ENCODE measurements at places on chromosomes 4 and X.

GRCh38 chr4:183816882-183817509, 88.1 kb upstream of the STOX2 start:
- no peak for DNase-seq

DNA sequence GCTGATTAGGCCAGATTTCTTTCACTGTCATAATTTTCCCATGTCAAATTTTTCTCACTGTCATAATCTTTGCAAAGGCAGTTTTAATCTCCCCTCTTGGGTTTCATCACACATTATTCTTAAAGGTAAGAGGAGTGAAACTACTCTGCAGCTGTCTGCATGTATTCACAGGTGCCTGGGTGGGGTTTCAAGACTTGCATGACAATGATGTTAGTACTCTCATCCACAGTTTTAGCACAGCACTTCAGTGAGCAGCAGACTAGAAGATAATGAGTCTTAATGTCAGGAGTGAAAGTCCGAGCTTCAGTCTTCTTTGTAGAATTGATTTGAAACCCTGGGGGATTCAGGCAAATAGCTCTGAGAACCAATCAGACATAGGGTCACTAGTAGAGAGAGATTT, 182.5 kb upstream of the GALNT7 start:
- DNase-seq = no peak

GRCh38 chr4:41359836-41360213, 103.1 kb downstream of the UCHL1 start:
- DNase-seq = no peak

DNA sequence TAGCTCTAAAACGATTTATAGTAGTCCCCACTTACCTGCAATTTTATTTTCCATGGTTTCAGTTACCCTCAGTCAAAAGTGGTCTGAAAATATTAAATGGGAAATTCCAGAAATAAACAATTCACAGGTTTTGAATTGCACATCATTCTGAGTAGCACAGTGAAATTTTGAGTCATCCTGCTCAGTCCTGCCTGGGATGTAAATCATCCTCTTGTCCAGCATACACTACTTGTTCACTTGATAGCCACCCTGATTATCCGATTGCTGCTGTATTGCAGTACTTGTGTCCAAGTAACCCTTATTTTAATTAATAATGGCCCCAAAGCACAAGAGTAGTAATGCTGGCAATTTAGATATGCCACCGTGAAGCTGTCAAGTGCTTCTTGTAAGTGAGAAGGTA, 23.5 kb upstream of the BDH2 start:
- DNase-seq = no peak

DNA sequence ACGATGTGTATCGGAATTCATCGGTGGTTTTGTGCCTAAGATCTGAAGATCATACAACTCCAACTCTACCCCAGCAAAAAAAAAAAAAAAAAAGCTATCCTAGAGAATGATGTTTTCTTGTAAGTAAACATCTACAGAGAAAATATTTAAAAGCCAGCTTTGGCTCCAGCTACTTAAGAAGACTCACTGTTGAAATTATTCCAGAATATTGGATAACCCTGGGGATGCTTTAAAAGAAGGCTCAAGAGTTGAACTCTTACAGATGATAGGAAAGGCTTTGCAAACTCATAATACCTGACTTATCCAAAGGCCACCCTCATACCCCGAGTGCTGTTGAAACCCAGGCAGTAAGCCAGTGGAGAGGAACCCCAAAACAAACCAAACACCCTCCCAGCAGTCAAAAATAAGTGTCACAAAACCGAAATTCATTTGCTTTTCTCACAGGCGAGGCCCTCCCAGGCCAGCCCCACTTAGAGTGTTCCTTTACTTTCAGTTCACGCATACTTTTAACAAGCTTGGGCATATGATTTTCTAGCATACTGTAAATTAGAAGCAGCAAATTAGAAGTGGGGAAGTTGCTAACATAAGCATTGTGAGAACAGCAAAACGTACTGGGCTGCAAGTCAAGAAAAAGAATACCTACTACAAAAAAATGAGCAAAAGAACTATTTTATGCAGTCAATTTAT, 2.7 kb upstream of the AMELX start:
- no peak for DNase-seq

DNA sequence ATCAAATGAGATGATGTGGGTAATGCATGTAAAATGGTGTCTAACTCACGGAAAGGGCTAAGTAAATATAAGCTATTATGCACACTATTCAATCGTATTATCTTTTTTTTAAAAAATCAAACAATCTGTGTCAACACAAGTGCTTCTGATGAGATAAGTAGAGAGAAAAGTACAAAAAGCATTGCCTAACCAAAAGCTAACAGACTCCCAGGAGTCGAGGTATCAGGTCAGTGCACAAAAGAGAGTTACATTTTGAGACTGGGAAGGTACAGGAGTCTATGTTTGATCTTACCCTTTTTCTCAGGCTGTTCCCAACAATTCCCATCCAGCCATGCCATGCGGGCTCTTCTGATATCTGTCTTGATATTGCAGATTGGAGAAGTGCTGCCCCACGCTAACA, 203.3 kb upstream of the ZIC3 start:
- DNase-seq = no peak

- DNase-seq = no peak
Measured at GRCh38 chrX:37752936-37753335, 26.9 kb upstream of the CYBB start.

All from retina (tissue), 1 donor.